ENCODE measurements at places on chromosomes 5 and 9. TPM values are rescaled to one million over a fixed set of nuclear protein-coding genes. Genes with fewer than 3 reads are reported as not detected.

DNA sequence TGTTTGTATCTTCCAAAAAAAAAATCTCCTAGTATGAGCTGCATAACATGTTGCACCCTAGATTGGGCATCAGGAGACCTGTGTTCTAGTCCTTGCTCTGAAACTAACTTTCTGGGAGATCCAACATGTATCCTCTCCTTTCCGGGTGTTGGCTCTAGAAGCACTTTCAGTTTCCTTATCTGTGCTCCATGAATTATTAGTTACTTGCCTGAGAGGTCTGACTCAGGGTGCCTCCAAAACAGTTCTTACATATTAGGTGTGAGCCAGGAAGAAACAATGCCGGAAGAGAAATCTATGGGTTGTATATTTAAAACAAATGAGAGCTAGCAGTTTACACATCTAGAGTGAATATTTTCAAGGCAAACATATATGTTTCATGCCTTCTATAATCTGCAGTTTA is 36.7 kb upstream of the SLC36A2 start:
- no peak for DNase-seq

DNA sequence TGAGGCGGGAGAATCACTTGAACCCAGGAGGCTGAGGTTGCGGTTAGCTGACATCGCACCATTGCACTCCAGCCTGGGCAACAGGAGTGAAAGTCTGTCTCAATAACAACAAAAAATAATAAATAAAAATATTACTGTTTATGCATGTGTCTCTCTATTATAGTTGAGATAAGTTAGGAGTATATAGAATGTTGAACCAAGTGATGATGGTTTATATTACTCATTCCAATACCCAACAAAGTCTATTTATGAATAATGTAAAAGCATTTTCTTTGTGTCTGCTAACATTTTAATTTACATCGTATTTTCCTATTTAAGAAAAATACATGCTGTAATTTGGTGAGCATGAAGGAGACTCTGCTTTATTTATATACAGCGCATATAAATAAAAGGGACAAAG is 35.8 kb downstream of the CREBRF start:
- no peak for DNase-seq

DNA sequence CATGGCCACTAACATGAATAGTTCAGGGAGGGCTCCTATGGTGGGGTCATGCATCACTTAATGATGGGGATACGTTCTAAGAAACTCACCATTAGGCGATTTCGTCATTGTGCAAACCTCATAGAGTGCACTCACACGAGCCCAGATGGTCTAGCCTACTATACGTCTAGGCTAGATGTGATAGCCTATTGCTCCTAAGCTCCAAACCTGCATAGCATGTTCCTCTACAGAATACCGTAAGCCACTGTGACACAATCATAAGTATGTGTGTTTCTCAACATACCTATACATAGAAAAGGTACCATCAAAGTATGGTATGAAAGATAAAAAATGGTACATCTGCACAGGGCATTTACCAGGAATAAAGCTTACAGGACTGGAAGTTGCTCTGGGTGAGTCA is 6.3 kb downstream of the SLIT3 start:
- no peak for DNase-seq

DNA sequence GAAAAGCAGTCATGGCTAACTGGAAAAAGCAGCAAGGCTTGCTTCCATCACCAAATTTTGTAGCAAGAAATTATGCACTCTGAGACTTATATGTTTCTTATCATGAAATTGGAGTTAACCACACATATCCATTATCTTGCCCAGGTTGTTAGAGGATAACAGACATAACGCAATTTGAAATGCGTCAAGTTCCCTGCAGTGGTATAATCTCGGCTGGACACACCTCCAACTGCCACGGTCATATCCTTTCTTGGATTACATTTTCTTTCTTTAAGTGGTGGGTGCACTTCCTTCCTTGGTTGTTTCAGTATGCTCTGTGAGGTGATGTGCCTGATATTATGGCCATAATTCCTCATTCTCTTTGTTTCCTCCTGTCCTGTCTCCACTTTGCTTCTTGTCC is 695.0 kb upstream of the DMAC1 start:
- no peak for DNase-seq

- no peak for DNase-seq
These were observed 3.9 kb downstream of the VDAC1 start for GRCh38 chr5:134000696-134001453.

- no peak for DNase-seq
These were observed 69.7 kb upstream of the FCN1 start for GRCh38 chr9:134987376-134987775.

- no peak for DNase-seq
These were observed 406.0 kb upstream of the PIK3R1 start for GRCh38 chr5:67809589-67809988.

- DNase-seq, result no peak
These were observed 694.5 kb upstream of the RIOK2 start for GRCh38 chr5:97877588-97877987.

Gene TMEM232
- 0.61 TPM for total RNA-seq

Gene ZNF618
- 0.16 TPM for total RNA-seq

Gene IL3
- 94.6 TPM for total RNA-seq

Gene RORB
- total RNA-seq, result 0.05 TPM

Gene FBXL17
- total RNA-seq, result 8.2 TPM

Gene ZNF354B
- total RNA-seq, result 15.2 TPM

Gene SOHLH1
- total RNA-seq, result not detected
